CD8-positive, alpha-beta memory T cell (primary cell): ENCODE measurements at places on chromosomes 5 and 9.

DNA sequence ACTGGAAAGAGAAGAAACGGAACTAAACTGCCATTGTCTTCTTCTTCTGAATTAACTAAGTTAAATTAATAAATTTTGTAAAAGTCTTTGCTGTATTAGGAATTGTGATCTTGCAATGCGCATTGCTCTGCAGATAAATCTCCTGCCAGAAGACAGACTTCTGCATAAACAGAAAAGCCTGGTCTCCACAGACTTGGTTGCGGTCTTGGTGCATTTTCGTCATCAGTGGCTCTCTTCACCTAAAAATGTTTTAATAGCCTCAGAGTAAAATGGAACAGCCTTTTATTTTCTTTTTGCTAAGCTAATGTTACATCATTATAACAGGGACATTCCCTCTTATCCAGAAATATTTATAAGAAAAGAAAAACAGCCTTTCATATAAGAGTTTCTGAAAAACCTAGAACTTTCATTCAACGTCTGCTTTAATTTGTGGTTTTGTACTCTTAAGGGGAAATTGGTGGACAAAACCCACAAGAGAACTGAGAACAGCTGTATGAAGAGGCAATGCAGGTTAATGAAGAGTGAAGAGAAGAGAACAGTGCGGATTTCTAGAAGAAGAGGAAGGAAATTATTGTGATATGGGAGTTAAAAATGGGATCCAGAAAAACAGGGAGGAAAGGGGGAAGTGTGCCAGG, 10.1 kb downstream of the IFNA5 start:
- H3K36me3 ChIP-seq, result no peaks in the 10 kb centered on the region
- no peak for DNase-seq
- H3K4me1 ChIP-seq, result no peaks in the 10 kb centered on the region

DNA sequence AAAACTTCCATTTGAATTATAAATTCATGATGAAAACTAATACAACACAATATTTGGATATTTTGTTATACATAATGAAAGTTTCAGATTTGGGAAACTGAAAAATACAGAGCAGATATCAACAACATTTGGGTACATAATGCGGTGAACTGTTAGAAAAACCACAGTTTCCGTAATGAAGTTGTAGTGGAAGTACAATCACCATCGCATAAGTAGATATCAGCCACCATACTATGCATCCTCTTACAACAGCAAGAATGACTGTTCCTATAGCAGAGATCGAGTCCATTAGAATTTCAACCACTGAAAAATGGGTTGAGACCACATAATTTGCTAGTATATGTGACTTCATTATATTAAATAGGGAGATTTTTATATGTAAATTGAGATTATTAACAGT, 770.2 kb upstream of the DMAC1 start:
- H3K27me3 ChIP-seq, result no peaks in the 10 kb centered on the region
- no peak overlapping the region for H3K4me3 ChIP-seq
- no peak overlapping the region for H3K27ac ChIP-seq

DNA sequence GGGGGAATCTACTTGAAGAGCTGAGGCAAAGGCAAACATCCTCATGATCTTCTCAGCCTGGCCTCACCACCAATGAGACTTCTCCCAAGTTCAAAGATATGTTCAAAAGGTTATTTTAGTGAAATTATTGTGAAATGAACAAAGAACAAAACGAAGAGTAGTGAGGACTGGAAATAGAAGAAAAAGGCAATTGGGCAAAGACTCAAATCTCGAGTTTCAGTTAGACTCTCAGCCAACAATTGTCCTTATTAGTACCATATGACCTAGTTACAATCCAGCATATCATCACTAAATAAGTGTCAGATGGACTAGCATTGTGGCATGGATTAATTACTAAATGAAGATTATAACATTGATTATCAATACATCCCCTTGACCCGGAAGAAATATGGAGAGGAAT, 9.0 kb downstream of the ZNF474 start:
- H3K4me1 ChIP-seq, result peaks cover 6% of the 10 kb centered on the region
- no peak overlapping the region for H3K4me3 ChIP-seq
- DNase-seq, result no peak
- no peaks in the 10 kb centered on the region for H3K27me3 ChIP-seq
- H3K36me3 ChIP-seq, result no peaks in the 10 kb centered on the region
- H3K27ac ChIP-seq, result no peak overlapping the region

GRCh38 chr5:179369530-179369884, 24.2 kb upstream of the ADAMTS2 start:
- no peak overlapping the region for H3K27ac ChIP-seq
- H3K4me3 ChIP-seq, result no peak overlapping the region
- H3K36me3 ChIP-seq, result no peaks in the 10 kb centered on the region
- H3K4me1 ChIP-seq, result no peaks in the 10 kb centered on the region
- H3K27me3 ChIP-seq, result no peaks in the 10 kb centered on the region

- no peak overlapping the region for H3K27ac ChIP-seq
- H3K4me3 ChIP-seq, result no peak overlapping the region
- DNase-seq, result peak; percentile 61
- H3K4me1 ChIP-seq, result no peaks in the 10 kb centered on the region
- H3K27me3 ChIP-seq, result no peaks in the 10 kb centered on the region
These were observed 59.7 kb upstream of the TRPC7 start for GRCh38 chr5:136424835-136425584.

DNA sequence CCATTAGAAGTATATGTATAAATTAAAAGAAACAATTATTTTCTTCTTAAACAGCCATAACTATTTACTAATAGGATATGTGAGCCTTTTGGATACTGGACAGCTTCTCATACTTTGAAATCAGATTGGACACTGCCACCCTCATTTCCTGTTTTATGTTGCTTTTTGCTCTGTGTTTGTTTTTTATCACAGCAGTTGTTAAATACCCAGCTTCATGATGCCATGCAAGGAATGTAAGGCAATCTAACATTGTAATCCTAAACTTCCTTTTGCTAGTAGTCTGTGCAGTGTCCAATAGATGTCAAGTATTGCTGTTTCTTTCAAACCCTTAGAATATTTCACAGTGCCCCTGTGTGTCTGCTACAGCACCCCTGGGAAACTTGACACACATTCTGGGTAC, 56.2 kb downstream of the CNTLN start:
- H3K27ac ChIP-seq, result no peak overlapping the region
- H3K36me3 ChIP-seq, result no peaks in the 10 kb centered on the region
- no peak for DNase-seq
- no peaks in the 10 kb centered on the region for H3K27me3 ChIP-seq
- H3K4me1 ChIP-seq, result no peaks in the 10 kb centered on the region

GRCh38 chr5:74072646-74073045, 446.6 kb downstream of the ARHGEF28 start:
- no peaks in the 10 kb centered on the region for H3K36me3 ChIP-seq
- H3K4me3 ChIP-seq, result no peak overlapping the region
- DNase-seq, result no peak
- H3K27ac ChIP-seq, result no peak overlapping the region
- H3K27me3 ChIP-seq, result no peaks in the 10 kb centered on the region

- no peaks in the 10 kb centered on the region for H3K4me1 ChIP-seq
- no peak for DNase-seq
- no peak overlapping the region for H3K4me3 ChIP-seq
These were observed 30.5 kb upstream of the NKD2 start for GRCh38 chr5:978054-978453.

DNA sequence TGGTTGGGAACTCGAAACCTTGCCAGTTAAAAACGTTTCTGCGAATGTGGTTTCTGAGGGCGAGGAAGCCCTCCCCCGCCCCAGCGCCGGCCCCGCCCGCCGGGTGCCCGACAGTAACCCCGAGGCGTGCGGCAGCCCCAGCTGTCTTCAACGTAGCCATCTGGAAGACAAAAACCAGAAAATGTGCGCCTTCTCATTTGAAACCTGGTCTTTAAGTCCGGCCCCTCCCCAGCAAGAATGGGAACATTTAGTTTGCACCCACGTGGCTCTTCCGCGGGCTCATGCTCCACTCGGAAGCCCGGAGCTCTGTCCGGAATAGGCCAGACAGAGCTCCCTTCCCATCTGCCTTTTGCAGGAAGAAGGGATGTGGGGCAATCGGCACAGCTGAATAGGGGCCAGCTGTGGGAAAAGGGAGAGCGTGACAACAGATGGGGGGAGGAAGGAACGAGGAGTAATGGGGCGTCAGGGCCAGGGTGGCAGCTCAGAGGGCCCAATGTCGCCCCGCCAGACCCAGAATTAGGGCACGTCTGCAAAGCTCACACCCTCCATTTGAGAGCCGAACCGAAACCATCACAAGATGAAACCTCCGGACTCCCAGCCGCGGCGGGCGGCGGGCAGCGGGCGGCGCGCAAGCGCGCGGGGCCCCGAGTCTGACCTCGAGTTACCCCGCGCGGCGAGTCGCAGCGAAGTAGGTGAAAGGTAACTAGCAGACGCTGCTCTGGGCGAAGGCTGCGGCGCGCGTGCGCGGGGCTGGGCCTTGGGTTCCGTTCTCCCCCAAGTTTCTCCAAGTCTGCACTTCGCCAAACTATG, 63.4 kb upstream of the ABCA1 start:
- no peaks in the 10 kb centered on the region for H3K36me3 ChIP-seq
- H3K4me1 ChIP-seq, result peaks cover 36% of the 10 kb centered on the region
- peak overlapping the region; percentile 94 for H3K4me3 ChIP-seq
- H3K27ac ChIP-seq, result peak overlapping the region; percentile 93

- H3K4me1 ChIP-seq, result peaks cover 14% of the 10 kb centered on the region
These were observed 12.1 kb downstream of the PDCL start for GRCh38 chr9:122816163-122816867.

- H3K4me1 ChIP-seq, result no peaks in the 10 kb centered on the region
- peaks cover 4% of the 10 kb centered on the region for H3K27me3 ChIP-seq
- no peaks in the 10 kb centered on the region for H3K36me3 ChIP-seq
- H3K27ac ChIP-seq, result no peak overlapping the region
- DNase-seq, result no peak
- H3K4me3 ChIP-seq, result no peak overlapping the region
These were observed 2.5 kb upstream of the PCDHAC1 start for GRCh38 chr5:140923601-140924000.

DNA sequence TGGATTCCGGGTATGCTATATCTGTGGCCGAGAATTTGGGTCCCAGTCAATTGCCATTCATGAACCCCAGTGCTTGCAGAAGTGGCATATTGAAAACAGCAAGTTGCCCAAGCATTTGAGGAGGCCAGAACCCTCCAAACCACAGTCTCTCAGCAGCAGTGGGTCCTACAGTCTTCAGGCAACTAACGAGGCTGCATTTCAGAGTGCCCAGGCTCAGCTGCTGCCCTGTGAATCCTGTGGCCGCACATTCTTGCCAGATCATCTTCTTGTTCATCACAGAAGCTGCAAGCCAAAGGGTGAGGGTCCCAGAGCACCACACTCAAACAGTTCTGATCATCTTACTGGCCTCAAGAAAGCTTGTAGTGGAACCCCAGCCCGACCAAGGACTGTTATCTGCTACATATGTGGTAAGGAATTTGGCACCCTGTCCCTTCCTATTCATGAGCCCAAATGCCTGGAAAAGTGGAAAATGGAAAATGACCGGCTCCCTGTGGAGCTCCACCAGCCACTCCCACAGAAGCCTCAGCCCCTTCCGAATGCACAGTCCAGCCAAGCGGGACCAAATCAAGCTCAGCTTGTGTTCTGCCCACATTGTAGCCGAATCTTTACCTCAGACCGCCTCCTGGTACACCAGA, 23.0 kb downstream of the ZNF474 start:
- H3K27me3 ChIP-seq, result no peaks in the 10 kb centered on the region
- no peak for DNase-seq
- no peaks in the 10 kb centered on the region for H3K36me3 ChIP-seq
- peaks cover 8% of the 10 kb centered on the region for H3K4me1 ChIP-seq

DNA sequence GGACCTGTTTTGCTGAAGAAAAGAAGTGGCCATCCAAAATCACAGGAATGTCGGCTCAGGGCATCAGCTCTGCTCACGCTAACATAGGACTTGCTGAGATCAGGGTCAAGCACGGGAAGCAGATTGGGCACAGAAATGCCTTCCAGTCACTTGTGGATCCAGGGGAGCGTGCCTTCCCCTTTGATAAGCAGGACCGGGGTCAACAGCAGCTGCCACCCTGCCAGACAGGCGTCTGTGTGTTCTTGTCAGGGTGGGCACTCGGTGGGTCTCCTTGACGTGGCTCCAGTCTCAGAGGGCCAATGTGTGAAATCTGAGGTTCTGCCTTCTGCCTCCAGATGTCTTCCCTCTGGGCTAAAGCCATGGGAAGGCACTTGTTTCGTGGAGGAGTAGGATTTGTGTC, 313.7 kb upstream of the IRX4 start:
- H3K36me3 ChIP-seq, result no peaks in the 10 kb centered on the region
- H3K4me1 ChIP-seq, result no peaks in the 10 kb centered on the region
- DNase-seq, result no peak
- no peak overlapping the region for H3K4me3 ChIP-seq
- H3K27me3 ChIP-seq, result no peaks in the 10 kb centered on the region

DNA sequence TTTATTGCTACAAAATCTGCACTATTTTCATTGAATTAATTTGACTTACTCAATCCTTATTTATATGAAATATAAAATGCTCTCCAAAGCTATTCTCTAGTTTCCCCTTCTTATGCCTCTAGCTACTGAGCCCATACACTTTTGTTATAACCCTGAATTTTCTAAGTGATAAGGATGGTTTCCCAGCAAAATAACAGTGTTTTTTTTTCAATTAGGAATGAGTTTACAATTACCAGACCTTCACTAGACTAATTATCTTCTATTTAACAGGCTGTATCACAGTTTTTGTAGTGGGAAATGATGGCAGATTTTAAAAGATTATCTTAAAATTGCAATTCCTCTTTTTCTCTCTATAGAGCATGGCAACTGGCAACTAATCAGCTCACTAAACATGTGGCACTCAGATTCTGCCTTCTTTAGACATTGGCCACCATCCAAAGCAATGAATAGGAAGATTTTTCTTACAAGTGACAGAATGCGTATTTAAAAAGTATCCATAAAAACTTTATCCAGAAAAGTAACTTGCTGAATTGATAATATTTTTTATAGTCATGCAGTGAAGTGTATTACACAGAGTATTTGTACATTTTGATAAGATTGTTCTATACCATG, 585.7 kb upstream of the ZNF608 start:
- DNase-seq, result no peak
- H3K4me3 ChIP-seq, result no peak overlapping the region
- no peaks in the 10 kb centered on the region for H3K36me3 ChIP-seq
- H3K27me3 ChIP-seq, result no peaks in the 10 kb centered on the region
- no peak overlapping the region for H3K27ac ChIP-seq
- no peaks in the 10 kb centered on the region for H3K4me1 ChIP-seq

GRCh38 chr5:160458806-160459800, 37.4 kb downstream of the PTTG1 start:
- no peak for DNase-seq
- no peaks in the 10 kb centered on the region for H3K4me1 ChIP-seq
- H3K27ac ChIP-seq, result no peak overlapping the region
- H3K4me3 ChIP-seq, result no peak overlapping the region
- H3K27me3 ChIP-seq, result no peaks in the 10 kb centered on the region

DNA sequence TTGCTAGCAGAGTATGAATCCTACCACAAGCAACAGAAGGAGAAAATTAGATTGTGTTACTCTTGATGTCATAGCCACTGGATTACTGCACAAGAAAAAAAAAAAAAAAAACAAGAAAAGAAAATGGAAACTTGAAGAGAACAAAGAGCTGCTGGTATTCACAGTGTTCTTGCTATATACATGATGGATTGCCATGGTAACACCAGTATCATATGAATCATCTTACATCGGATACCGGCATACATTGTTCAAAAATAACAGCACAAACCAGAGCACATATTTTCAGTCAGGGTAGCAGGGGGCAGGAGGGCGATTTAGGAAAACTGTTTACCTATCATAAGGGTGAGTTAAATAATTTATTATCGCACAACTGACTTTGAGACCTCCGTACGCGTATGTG, 472.9 kb downstream of the PDE4D start:
- H3K36me3 ChIP-seq, result no peaks in the 10 kb centered on the region
- no peak overlapping the region for H3K4me3 ChIP-seq
- H3K27me3 ChIP-seq, result no peaks in the 10 kb centered on the region
- no peak overlapping the region for H3K27ac ChIP-seq
